WTC11 (cell line): ENCODE measurements at places on chromosomes 13 and 19. TPM values are rescaled to one million over a fixed set of nuclear protein-coding genes. Genes with fewer than 3 reads are reported as not detected.

DNA sequence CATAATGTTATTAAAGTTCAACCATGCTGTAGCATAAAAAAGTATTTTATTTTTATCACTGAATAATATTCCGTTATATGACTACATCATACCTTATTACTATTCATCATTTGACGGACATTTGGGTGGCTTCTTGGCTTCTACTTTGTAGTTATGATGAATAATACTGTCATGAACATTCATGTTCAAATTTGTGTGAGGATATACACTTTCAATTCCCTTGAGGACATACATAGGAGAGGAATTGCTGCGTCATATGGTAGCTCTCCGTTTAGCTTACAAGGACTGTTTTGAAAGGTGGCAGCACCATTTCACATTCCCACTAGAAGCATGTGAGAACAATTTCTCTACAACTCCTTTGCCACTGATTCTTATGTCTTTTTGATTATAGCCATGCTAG lies 910.8 kb upstream of the MIR17HG start:
- H3K27ac ChIP-seq, result no peak overlapping the region
- DNase-seq, result no peak
- no peaks in the 10 kb centered on the region for H3K36me3 ChIP-seq
- H3K4me3 ChIP-seq, result no peak overlapping the region

DNA sequence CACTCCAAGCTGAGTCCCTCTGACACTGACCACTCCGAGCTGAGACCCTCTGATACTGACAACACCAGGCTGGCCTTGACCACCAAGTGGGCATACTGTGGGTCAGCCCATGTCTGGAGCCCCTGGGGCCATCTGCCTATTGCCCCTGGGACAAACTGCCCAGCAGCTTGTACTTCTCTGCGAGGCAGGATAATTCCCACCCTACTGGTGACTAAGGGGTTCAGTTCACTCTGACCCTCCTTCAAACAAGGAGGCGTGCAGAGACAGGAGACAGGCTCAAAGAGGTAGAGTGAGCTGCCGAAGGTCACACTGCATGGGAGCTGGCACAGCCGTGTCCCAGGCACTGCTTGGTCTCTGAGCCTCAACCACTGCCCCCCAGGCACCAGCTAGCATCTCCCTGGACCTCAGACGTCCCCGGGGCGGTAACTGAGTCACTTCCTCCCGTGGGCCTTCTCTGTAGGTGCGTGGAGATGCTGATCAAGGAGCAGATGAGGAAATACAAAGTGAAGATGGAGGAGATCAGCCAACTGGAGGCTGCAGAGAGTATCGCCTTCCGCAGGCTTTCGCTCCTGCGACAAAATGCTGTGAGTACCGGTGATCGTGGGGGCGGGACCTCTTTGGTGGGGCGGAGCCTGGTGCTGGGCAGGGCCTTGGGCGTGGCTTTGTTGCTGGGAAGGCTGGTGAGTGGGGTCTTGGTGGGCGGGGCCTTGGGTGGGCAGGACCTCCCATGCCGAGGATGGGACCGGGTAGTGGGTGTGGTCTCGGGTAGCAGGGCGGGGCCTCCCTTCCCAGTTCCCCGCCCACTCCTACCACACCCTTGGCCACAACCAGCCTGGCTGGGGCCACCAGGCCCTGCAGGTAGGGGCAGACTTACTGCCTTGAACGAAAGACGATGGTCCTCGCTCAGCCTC lies 5.8 kb upstream of the USE1 start:
- H3K27ac ChIP-seq, result peak overlapping the region; percentile 95
- H3K4me3 ChIP-seq, result peak overlapping the region; percentile 40; the same call in 1 of the 2 replicates
- peak; percentile 100 for DNase-seq

The ARHGEF7 gene
- total RNA-seq, result 43.3 to 47.3 TPM (median 44.3 TPM) in 3 replicates

The FGF21 gene
- total RNA-seq, result 0.21 to 0.44 TPM (median 0.26 TPM) in 3 replicates

The GPR12 gene
- 0.07 to 0.09 TPM in 2 of 3 replicates, not detected in the other for total RNA-seq

The CD33 gene
- 0.25 to 0.57 TPM (median 0.31 TPM) in 3 replicates for total RNA-seq

- peaks cover 15% of the 10 kb centered on the region for H3K27me3 ChIP-seq
- no peaks in the 10 kb centered on the region for H3K4me1 ChIP-seq
- H3K36me3 ChIP-seq, result no peaks in the 10 kb centered on the region
These were observed 9.1 kb upstream of the LHFPL6 start for GRCh38 chr13:39612023-39612637.

GRCh38 chr13:27476943-27477703 lies 26.8 kb upstream of the MTIF3 start:
- no peak for DNase-seq
- no peak overlapping the region for H3K4me3 ChIP-seq
- H3K27me3 ChIP-seq, result no peaks in the 10 kb centered on the region

- peaks cover 10% of the 10 kb centered on the region; the same call in 1 of the 2 replicates for H3K4me1 ChIP-seq
- H3K4me3 ChIP-seq, result no peak overlapping the region
- no peaks in the 10 kb centered on the region for H3K27me3 ChIP-seq
- H3K27ac ChIP-seq, result no peak overlapping the region
These were observed 13.1 kb upstream of the PLAUR start for GRCh38 chr19:43682824-43683661.
